ENCODE measurements at places on chromosomes 1 and 21.

DNA sequence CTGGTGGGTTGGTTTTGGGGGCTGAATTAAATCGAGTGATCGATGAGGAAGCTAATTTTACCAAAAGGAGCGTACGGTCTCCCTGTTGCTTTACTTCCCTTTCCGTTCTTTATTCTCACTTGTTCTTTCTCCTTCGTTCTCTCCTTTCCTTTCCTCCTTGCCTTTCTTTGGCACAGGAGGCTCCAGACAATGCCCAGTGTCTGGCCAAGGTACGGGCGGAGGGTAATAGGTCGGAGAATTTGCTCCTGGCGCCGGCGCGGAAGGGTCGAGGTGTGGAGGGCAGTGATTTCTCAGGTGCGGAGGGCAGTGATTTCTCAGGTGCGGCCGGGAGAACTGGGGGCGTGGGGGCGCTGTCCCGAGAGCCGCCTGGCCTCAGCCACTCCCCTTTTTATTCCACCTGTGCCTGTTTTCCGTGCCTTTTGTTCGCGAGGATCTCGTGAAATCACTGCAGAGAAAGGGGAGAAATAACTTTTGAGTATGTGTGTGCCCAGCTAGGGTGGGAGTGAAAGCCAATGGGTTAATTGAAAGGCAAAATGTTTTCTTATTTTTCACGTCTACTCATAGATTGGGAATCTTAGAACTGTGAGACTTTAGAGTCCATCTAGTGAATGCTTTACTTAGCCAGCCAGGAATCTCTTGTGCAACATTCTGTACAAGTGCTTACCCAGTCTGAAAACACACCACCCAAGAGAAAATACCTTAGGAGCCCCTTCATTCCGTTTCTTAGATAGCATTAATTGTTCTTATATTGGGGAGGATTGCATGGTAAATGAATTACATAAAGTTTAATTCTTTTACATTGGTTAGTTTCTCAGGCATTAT lies 1.3 kb downstream of the FNBP1L start:
- DNase-seq, result no peak

DNA sequence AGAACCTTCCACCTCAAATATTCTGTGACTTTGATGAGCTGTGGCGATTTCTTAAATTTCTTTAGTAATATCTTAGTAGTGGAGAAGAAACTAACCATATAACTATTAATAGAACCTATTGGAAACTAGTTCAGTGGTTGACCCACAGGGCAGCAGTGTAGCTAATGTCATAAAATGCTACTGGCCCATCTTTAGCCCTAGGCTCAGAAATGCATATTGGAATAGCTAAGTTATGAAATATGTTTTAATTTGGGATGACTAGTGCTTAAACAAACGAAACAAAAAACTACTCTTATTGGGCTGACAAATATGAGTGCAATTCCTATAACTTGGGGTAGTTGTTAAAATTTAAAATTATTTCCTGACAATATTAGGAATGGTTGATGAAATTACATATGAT lies 20.2 kb downstream of the MACO1 start:
- DNase-seq, result no peak

DNA sequence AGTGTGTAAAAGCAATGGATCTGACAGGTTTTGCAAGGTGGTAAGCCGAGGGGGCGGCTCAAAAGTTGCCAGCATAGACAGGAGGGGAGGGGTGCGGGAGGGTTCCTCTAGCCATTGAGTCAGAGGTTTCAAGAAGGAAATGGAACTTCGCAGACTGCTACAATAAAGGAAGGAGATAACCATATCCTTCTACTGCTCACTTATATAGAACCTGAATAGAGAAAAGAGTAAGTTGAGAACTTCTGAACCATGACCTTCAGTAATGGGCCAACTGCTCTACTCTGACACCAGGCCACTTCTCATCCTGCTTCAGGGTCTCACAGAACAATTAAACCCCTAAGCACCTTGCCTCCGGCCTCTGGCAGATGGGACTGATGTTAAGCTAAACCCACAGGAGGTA lies 26.3 kb upstream of the BCAR3 start:
- no peak for DNase-seq

DNA sequence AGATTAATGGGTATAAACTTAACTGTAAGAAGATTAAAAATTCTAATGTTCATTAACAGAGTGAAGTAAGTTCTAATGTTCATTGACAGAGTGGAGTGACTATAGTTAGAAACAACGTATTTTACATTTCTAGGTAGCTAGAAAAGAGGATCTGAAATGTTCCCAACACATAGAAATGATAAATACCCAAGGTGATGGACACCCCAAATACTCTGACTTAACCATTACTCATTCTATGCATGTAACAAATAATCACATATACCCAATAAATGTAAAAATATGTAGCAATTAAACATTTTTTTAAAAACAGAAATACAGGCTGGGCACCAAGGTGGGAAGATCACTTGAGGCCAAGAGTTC lies 62.1 kb downstream of the ABL2 start:
- no peak for DNase-seq

- no peak for DNase-seq
These were observed 41.7 kb upstream of the ANGPTL1 start for GRCh38 chr1:178912597-178912996.

- no peak for DNase-seq
These were observed 219.6 kb downstream of the PDE4B start for GRCh38 chr1:66012106-66012784.

GRCh38 chr1:167076136-167076710 lies 14.0 kb downstream of the GPA33 start:
- no peak for DNase-seq
